ENCODE measurements at places on chromosomes 7 and 10.

- no peak for DNase-seq
These were observed 42.4 kb downstream of the XRCC2 start for GRCh38 chr7:152633504-152633903.

DNA sequence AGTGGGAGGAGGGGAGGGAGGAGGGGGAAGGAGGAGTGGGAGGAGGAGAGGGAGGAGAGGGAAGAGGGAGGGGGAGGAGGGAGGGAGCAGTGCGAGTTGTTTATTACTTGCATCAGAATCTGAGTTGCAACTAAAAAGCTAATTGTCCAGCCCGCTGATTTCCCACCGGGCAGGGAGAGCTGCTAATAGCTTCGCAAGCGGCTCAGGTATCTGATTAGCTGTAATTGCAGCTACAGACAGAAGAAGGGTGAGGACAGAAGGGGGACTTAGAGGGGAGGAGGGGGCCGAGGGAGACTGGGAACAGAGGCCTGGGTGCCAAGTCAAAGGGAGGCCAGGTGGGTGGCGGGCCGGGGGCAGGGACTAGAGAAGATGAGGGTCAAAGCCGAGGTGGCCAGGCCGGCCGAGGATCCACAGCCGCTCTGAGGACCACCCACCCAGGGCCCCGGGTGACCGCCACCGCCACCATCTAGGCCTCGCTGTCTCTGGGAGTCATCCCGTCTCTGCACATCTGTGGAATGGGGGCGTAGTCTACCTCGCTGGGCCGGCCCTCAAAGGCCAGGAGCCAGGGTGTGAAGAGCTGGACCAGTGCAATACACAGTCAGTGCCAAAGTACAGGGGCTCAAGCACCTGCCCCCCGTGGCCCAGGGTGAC lies 54.2 kb downstream of the MICALL2 start:
- no peak for DNase-seq

GRCh38 chr7:78377532-78377931 lies 579.0 kb downstream of the PHTF2 start:
- no peak for DNase-seq

DNA sequence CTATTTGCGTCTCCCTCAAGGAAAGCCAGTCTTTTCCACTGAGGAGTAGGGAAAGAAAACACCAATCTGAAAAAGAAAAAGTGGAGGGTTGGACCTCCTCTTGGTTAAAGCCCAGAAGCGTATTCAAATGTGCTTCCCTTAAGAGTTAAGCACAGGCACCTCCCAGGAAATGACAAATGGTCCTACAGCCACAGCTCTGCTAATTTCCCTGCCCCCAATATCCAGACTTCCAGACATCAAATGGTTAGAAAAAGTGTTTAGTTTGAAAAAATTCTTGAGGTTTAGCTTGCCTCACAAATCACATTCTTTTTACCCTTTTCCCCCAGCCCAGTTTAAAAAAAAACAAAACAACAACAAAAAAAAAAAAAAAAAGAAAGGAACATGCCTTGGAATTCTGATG lies 19.0 kb upstream of the COL1A2 start:
- no peak for DNase-seq

DNA sequence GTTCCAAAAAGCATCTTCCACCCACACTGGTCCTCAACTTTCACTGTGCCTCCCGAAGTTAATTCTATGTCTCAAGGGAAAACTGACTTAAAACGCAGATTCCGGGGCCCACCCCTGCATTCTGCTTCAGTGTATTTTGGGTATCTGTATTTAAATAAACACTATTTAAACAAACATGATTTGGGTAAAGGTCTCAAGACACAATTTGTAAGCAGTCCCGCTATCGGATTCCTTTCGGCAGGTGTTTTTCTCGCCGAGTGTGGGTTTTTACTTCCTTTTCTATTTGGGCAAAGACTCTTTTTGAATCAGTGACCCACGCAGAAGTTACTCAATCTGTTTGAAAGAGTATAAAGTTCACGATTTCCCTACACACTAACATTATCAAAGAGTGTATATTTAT lies 1.2 kb downstream of the PDIA4 start:
- DNase-seq = no peak

- DNase-seq = no peak
These were observed 1.8 kb downstream of the TSC22D4 start for GRCh38 chr7:100476903-100477870.

GRCh38 chr10:128664729-128665128 lies 538.5 kb upstream of the MKI67 start:
- no peak for DNase-seq

DNA sequence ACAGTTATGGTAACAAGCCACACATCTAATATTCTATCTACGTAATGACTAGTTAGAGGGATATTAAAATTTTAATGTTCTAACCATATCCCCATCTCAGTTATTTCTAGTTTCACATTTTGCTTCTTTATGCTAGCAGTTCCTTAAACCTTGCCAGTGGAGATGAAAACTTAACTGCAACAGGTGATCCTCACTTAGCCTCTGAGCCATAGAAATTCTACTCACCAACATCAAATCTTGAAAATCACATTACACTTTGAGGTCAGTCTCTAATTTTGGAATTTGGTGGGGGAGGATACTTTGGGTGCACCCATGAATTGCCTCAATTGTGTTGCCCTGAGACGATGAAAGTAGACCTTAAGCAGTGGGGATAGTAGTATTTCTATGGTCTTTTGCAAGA lies 256.4 kb downstream of the GATA3 start:
- no peak for DNase-seq

DNA sequence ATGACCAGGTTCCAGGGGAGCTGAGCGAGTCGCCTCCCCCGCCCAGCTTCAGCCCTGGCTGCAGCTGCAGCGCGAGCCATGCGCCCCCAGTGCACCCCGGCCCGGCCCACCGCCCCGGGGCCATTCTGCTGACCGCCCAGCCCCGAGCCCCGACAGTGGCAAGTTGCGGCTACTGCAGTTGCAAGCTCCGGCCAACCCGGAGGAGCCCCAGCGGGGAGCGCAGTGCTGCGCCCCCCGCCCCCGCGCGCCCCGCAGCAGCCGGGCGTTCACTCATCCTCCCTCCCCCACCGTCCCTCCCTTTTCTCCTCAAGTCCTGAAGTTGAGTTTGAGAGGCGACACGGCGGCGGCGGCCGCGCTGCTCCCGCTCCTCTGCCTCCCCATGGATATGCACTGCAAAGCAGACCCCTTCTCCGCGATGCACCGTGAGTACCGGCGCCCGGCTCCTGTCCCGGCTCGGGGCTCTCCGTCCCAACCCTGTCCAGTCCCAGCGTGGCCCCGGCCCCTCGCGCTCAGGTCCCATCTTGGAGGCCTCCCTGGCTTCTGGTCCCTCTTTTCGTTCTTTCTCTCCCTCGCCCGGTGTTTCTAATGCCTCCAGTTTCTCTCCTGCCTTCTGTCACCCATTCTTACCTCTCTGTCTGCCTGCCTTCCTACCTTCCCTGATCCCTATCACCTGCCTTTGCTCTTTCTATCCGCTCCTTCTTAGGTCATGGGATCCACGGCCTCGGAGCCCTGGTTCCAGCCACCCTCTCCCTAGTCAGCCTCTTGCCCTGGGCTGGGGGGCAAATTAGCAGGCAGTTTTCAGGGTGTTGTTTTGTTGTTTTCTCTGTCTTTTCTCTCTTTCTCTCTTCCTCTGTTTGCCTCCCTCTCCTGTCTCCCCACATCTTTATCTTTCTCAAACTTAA lies 751 bp downstream of the PAX2 start:
- DNase-seq = no peak

GRCh38 chr10:112957640-112958092 lies 7.6 kb downstream of the TCF7L2 start:
- no peak for DNase-seq

GRCh38 chr10:72796042-72796441 lies 97.5 kb upstream of the OIT3 start:
- DNase-seq = no peak

- no peak for DNase-seq
These were observed 256.3 kb downstream of the OTUD1 start for GRCh38 chr10:23694921-23695824.

DNA sequence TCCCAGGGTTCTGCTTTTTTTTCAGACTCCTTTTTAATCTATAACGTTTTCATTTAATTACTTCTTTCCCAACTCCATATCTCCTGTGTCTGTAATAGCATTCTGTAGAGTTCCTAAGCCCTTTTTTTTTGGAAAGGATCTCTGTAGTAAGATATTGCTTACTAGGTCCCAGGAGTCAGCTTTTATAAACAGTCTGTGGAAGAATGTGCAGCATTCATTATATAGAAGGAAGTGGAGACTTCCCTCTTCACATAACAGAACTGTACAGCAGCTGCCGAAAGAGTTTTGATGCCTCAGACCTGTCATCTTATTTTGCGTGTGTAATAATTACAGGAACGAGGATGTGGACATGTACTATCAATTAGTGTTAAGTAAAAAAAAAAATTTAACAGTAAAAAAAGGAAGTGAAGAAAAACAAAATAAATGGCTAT lies 7.4 kb upstream of the STEAP4 start:
- DNase-seq = no peak

DNA sequence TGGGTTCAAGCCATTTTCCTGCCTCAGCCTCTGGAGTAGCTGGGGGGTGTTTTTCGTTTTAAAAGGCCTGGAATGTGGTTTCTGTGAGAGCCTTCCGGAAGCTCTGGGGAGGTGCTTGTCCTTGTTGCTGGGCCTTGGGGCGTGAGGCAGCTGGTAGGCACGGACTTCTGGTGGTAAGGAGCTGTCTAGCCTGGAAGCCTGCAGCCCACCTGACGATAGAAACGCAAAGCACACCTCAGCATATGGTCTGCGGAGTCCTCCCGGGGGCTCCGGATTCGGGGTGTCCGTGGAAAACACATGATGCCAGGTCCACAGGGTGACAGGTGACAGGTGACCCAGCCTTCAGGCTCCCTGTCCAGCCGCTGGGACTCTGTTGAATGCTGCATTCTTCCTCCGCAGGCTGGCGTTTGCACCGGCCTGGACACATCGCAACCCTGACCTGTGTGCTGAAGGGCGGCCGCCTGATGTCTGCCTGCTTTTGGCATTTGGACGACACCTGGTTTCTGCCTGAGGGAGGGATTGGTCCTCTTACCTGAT lies 37.3 kb downstream of the INPP5A start:
- DNase-seq = no peak

GRCh38 chr10:1664333-1664964 lies 72.9 kb downstream of the ADARB2 start:
- no peak for DNase-seq

DNA sequence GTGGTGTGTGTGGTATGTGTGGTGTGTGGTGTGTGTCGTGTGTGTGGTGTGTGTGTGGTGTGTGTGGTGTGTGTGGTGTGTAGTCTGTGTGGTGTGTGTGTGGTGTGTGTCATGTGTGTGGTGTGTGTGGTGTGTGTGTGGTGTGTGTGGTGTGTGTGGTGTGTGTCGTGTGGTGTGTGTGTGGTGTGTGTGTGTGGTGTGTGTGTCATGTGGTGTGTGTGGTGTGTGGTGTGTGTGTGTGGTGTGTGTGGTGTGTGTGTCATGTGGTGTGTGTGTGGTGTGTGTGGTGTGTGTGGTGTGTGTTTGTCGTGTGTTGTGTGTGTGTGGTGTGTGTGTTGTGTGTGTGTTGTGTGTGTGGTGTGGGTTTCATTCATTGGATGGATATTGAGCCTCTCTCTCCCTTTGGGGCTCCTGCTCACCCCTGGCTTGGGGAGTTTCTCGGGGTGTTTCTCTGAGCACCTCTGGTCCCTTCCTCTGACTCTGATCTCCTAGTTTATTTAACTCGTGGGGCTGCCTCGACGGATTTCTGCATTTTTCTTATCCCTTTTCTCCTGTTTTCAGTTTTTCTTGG lies 145.8 kb downstream of the DNAJB6 start:
- DNase-seq = no peak

DNA sequence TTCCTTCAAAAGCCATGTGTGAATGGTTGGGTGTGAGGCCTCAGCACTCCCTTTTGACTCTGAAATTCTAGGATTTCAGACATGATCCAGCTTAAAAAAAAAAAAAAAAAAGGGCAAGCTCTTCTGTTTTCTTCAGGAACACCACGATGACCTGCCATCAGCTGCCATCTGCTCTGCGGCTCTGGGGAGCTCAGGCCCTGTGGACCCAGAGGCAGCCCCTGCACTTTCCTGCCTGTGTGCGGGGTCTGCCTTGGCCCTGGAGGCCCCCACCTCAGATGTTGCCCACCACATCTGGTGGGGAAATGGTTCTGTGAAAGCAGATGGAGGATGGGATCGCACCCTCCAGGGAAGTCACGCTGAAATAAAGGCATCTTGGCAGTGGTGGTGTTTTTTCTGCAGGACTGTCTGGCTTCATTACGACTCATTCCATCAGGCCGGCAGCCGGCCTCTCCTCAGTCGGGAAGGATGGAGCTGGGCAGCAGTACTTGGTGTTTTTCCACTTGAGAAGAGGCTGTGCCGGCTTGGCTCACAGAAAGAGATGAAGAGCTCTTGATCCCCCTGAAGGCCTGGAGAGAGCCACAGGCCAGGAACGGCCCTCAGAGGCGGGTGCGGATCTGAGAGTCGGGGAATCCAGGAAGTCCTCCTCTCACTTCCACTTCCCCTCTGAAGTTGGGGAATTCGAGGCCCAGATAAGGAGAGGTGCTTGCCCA lies 66.1 kb upstream of the AQP1 start:
- DNase-seq = no peak

DNA sequence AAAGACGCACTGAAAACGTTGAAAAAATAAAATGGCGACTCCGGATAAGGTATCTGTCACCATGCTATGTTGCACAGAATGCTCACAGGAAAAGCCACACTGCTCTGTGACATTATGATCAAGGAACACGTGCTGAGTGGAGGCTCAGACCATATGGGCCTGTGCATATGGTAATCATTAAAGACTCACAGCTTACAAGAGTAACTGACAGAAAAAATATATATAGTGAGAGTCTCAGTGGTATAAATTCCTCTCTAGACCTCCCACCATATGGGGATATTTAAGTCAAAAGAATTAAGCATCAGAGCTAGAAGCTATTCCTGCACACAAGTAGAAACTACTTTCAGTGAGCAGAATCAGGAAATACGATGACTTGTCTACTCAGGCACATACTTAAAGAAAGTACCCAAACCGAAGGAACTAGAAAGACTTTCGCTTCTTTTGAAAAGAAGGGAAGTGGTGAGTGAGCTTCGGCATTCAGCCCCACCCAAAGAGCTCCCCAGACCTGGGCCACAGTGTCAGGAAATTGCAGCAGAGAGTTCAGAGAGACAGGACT lies 65.1 kb upstream of the MPP7 start:
- peak; percentile 20 for DNase-seq

DNA sequence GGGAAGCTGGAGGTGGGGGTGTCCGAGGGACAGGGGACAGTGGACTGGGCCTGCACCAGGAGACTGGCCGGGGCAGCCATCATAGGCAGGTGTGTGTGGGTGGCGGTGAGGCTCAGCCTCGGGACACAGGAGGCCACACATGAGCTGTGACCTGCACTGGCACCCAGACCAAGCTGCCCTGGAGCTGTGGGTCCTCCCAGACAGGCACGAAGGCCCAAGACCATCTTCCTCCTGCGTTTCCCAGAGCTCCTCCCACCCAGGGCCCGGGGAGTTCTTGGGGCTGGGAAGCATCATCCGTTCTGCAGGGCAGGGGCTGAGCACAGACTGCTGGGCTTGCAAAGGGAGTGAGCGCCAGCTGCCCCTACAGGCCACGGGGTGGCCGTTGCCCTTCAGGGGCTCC lies 87.4 kb downstream of the PDGFA start:
- DNase-seq = no peak

GRCh38 chr7:133910761-133911160 lies 216.4 kb upstream of the LRGUK start:
- DNase-seq = no peak

- DNase-seq = no peak
These were observed 1.5 kb downstream of the PDLIM1 start for GRCh38 chr10:95289003-95289920.

All from stimulated activated CD8-positive, alpha-beta memory T cell treated with anti-CD3 and anti-CD28 coated beads, Interleukin-4, amount 100 ng/mL, for 1 hour (primary cell).